ENCODE measurements at places on chromosomes 11 and 22.

DNA sequence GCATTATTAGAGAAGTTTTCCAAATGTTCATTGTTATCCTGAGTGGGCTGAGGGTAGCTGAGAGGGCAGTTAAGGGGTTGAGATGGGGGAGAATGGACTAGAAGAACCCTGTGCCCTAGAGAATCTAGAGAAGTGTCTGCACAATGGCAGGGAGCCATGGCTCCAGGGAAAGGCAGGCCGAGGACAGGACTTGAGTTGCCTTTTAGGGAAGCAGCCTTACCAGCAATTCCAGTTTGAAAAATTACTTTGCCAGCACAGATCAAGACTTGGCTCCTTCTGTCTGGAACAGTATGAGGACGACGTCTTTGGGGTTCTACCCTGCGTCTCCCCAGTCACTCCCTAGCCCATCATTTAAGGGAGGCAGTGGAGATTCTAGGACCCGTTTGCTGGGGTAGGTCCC, 25.7 kb upstream of the MICAL3 start:
- no peak for DNase-seq

GRCh38 chr11:36048496-36049247, 104.8 kb downstream of the LDLRAD3 start:
- DNase-seq, result no peak

DNA sequence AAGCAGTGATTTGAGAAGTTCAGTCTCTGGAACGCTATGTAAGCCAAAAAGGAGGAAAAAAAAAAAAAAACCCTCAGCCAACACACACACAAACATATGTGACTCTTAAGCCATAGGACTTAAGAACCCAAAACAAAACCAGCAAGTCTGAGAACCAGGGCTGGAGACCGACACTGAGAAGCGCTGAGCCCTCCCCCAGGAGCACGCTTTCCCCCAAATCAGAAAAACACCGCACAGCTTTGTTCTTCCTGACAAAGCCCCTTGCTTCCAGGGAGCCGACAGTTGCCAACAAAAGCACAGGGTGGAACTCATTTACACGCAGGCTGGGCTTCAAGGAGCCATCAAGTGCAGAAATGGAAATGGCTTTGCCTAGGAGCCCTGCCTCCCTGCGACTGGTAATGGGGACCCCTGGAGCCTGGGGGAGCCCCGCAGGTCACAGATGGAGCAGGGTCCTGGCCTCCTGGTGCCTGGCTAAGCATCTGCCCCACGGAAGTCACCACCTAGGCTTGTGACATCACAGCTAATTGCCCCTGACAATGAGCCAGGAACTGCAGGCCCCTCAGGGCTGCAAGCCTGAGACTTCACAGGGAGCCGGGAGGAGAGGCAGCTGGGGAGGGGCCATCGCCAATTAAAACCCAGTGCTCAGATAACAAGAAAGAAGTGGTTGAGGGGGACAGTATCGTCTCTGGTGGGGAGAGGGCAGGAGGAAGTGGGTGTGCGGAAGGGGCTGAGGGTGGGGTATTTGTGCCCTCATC, 66.9 kb downstream of the NFAM1 start:
- DNase-seq, result no peak

- DNase-seq, result no peak
These were observed 67.5 kb upstream of the PHF21B start for GRCh38 chr22:45077286-45077685.

GRCh38 chr22:30429887-30430286, 4.3 kb downstream of the MTFP1 start:
- no peak for DNase-seq

DNA sequence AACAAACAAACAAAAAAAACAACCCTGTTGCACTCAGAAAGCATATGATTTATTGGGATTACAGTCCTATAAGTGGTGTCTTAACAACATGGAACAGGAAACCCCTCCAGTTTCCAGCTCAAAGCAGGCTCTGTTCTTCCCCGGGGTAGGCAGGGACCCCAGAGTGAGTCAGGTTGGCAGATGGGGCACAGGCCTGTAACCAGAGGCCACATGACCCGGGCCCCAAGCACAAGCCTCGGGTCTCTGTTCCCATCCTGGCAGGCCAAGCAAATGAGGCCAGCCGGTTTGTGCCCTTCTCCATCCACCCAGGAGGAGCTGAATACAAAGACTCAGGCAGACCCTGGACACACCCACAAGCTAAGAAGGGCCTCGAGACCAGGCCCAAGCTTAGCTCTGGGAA, 75.8 kb downstream of the NAT10 start:
- DNase-seq, result no peak

All from SHP77 treated with DMSO at 0.1 percent for 48 hours (cell line).